Foreskin fibroblast (primary cell): ENCODE measurements at places on chromosomes 3 and 15.

- peak; percentile 68 for DNase-seq
Observed at GRCh38 chr15:62109982-62110851, 43.4 kb downstream of the C2CD4A start.

DNA sequence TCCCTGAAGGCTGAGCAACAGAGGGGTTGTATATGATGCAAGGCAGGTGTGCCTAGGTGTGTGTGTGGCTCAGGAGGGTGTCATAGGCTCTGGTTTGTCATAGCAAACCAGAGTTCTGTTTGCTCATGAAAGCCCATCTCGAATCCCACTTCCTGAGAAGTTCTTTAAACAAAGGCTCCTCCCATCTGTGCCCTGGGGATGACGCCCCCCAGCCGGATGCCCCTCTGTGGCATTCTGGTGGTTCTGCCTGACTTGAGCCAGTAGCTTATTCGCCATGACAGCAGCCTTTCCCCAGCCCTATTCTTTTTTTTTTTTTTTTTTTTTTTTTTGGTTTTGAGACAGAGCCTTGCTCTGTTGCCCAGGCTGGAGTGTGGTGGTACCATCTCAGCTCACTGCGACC is 45.4 kb downstream of the PDIA5 start:
- DNase-seq: no peak

GRCh38 chr3:354432-354831 is 157.9 kb downstream of the CHL1 start:
- no peak for DNase-seq

DNA sequence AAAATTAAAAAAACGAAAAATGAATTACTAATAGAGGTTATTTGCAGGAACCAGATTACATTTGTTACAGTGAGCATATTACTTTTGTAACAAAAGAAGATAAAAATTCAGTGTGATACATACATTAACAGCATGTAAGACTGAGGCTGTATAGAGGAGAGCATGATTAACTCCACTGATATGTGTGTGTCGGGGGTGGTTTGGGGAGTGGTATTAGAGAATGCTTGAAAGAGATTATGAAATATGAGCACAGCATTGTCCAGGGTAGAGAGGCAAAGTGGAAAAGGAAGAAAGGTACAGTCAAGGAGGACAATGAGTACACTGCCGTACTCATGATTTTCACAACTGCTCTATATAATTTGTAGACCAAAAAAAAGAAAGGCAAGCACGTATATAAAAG is 62.9 kb upstream of the LRRFIP2 start:
- DNase-seq: peak; percentile 37

DNA sequence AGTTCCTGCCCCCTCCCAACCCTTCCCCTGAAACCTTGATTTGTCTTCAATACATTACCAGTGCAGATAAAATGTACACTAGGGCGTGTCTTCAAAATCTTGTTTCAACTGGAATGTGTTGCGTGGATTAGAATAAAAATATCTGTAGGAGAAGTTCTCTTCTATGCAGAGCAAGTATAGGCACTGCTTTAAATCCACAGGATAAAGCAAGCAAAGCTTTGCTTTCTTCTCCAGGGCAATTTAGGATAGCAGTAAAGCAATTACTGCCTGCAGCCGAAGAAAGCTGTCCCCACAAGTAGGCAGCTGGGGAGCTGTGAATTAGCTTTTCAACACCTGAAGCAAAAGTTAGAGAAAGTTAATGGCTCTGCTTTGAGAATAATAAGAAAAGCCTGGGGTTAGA is 329.7 kb upstream of the KCNMB2 start:
- no peak for DNase-seq

DNA sequence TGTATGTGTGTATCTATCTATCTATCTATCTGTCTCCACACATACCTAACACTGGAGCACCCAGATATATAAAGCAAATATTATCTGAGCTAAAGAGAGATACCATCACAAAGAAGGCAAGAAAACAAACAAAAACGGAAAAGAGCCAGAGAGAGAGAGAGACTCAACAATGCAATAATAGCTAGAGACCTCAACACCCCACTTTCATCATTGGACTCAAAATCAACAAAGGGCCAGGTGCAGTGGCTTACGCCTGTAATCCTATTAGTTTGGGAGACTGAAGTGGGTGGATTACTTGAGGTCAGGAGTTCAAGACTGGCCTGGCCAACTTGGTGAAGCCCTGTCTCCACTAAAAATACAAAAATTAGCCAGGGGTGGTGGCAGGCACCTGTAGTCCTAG is 23.4 kb downstream of the NCBP2 start:
- DNase-seq: no peak

GRCh38 chr3:153028381-153028780 is 133.6 kb upstream of the RAP2B start:
- DNase-seq: no peak

GRCh38 chr3:195768831-195769303 is 42.9 kb downstream of the MUC4 start:
- no peak for DNase-seq

- peak; percentile 52 for DNase-seq
Observed at GRCh38 chr3:134883697-134884385, 88.8 kb downstream of the EPHB1 start.

- DNase-seq: no peak
Observed at GRCh38 chr3:35078780-35079179, 560.5 kb upstream of the ARPP21 start.

GRCh38 chr15:68924866-68925560 is 5.3 kb upstream of the SPESP1 start:
- DNase-seq: peak; percentile 59

- no peak for DNase-seq
Observed at GRCh38 chr3:94645790-94646189, 582.9 kb downstream of the NSUN3 start.

GRCh38 chr3:87270908-87271700 is 5.3 kb downstream of the POU1F1 start:
- DNase-seq: no peak

DNA sequence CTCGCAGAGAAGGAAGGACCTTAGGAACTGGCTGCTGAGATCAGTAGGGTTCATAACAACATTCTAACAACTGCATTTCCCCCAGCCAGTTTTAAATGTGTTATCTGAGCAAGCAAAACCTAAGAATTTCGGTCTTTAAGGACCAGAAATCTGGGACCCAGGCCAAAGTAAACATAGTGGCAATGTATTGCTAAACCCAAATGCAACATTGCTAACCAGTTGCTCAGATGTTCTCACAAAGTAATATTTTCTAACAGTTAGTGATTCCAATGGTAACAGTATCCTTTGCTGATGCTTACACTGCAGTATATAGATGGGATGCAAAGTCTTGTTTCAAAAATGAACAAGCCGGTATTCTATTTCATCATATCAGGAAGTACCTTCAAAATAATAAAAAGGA is 254.3 kb downstream of the RYR3 start:
- peak; percentile 48 for DNase-seq

DNA sequence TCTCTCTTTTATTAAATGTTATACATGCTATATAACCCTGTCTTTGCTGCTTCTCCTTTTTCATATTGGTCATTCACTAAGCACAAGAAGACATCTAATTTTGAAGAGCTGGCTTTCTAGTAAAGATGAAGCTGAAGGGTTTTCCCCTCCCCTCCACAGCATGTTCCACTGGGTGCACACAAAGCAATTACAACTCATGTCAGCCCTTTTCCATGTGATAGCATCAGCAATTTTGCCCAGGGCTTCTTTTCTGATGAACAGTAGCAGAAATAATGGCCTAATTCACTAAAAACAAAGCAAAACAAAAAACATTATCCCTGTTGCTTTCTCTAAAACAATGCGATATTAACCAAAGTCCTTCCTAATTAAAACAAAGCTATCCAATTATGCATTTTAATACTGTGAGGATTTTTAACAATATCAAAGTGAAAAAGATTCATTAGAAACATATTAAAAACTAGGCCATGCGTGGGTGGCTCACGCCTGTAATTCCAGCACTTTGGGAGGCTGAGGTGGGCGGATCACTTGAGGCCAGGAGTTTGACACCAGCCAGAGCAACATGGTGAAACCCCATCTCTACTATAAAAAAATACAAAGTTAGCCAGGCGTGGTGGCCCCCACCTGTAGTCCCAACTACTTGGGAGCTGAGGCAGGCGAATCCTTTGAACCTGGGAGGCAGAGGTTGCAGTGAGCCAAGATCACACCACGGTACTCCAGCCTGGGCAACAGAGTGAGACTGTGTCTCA is 12.2 kb upstream of the PIK3R4 start:
- DNase-seq: no peak

- DNase-seq: no peak
Observed at GRCh38 chr15:90106522-90107117, 4.4 kb upstream of the IDH2 start.

- DNase-seq: no peak
Observed at GRCh38 chr3:194879126-194879877, 193.6 kb downstream of the FAM43A start.

GRCh38 chr3:123346021-123346420 is 102.9 kb downstream of the ADCY5 start:
- no peak for DNase-seq

DNA sequence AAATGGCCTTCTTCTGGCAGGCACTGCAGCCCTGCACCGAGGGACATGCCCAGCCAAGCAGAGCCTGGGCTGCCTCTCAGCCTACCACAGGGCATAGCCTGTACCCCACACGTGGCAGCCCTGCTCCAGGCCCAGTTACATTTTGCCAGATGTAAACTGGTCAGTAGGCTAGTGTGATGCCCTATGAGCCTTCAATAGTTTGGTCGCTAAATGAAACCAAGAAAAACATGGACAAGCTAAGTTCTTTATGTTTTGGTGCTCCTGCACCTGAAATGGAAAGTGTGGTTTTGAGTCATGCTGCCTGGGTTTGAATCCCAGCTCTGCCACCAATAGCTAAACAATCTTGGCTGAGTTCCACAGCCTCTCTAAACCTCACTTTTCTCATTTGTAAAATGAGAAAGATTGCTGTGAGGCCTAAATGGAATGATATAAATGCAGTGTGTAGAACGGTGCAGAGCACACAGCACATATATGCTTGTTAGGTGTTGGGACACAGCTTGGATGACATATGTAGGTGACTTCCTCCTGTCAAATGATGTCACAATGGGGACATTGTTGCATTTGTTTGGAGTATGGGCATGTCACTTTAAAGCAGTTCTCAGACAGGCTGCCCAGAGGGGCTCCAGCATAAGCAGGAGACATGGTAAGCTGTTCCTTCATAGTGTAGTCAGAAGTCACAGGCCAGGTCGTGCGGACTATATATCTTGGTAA is 57.4 kb downstream of the ZBTB38 start:
- no peak for DNase-seq

DNA sequence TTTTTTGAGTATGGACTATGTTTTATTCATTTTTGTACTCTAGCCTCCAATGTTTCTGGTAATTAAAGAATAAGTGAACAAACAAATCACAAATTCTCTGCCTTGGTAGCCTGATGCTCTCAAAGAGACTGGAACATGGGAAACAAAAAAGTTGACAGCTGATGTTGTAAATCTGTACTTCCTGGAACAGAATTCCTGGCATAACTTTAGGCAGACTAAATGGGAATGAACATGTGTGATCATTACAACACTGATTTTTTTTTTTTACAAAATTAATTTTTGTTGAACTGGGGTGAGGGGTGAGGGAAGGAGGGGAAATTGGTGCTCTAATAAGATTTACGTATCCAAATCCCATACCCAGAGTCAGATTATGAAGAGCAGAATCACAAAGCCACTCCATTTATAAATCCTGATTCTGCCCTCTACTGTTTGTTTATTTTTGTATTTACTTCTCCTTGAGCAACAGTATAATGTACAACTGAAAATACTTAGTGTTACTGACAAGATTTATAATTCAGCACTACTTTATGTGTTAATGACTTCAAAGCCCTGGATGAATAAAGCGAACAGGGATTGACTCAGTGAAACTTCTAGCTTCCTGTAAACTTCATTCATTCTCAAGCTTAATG is 165.0 kb downstream of the FRMD5 start:
- peak; percentile 60 for DNase-seq

GRCh38 chr15:101115393-101115785 is 136.5 kb downstream of the CHSY1 start:
- no peak for DNase-seq

GRCh38 chr3:37852097-37852496 is 9.6 kb upstream of the CTDSPL start:
- DNase-seq: peak; percentile 40
